Activated naive CD8-positive, alpha-beta T cell treated with anti-CD3 and anti-CD28 coated beads for 36 hours (primary cell): ENCODE measurements at places on chromosomes 7 and 10.

DNA sequence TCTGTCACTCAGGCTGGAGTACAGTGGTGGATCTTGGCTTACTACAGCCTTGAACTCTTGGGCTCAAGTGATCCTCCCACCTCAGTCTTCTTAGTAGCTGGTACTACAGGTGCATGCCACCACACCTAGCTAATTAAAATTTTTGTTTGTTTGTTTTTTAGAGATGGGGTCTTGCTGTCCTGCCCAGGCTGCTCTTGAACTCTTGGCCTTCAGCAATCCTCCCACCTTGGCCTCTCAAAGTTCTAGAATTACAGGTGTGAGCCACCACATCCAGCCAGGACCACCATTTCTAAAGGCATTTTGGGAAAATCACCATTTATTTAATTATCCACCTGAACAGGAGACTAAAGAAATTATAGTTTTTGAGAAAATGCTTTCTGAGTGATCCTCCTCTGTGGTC lies 252.3 kb downstream of the PRPF18 start:
- no peak for DNase-seq

- no peak for DNase-seq
Observed at GRCh38 chr10:106502641-106503040, 661.9 kb downstream of the SORCS1 start.

DNA sequence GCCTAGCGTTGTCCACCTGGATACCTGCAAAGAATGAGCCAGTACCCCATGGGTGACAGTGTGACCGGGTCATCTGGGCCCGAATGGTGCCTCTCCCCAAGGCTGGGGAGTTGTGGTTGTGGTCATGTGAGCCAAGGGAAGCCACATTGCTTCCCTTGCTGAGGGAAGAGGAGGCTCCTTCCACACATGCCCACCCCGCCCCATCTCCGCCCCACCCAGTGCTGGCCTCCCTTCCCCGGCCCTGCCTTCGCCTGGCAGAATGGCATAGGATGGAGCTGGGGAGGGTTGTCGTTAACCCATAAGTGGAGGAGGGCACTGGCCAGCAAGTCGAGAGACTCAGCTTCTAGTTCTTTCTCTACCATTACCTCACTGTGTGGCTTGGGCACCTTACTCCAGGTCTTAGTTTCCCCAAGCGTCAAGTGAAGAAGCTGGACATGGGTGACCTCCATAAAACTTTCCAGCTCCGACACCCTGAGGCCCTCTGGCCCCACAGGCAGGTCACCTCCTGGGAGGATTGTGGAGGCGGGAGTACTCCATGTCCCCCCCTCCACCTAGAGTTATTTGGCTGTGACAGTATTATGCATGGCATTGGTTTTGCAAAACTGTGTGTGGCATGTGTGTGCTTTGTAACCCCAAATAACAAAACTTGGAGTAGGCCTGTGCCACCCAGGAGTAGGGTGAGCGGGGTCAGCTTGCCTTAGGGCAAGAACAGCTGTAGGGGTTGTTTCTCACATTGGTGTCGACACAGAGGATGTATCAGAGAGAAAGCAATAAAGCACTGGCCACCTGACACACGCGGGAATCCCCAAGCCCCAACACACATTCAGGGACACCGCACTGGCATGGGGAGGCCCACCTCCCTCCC lies 90.5 kb upstream of the MACROH2A2 start:
- DNase-seq: no peak

DNA sequence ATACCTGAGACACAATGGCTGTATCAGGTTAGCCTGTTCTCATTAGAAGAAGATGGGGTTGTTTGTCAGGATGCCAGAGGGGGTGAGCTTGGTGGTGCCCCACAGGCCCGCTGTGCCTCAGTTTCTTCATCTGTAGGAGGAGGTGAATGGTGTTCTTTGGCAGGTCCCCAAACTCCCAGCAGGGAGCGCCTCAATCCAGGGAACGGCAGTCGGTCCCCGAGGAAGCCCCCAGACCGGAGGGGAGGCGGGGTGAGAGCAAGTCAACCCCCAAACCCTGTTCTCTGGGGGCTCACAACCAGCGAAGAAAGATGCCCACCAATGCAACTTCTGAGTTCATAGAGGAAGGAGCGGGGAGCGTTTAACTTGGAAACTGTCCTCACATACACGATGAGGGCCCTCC lies 16.0 kb downstream of the C10orf105 start:
- no peak for DNase-seq

DNA sequence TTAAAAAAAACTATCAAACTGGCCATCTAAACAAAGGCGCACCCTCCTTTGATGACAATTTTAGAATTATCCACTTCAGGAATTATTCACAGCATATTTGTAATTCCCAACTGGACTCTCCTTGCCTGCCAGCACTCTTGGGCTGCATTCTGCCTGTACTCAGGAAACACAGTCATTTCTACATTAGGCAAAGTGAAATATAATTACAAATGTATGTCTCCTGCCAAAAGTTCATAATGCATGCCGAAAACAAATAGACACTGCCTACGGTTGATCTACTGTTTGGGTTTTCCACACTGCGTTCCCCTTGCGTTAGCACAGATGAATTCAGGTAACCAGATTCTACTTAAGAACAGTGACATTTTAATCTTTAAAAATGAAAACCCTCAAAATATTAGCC lies 1.9 kb downstream of the HGF start:
- DNase-seq: no peak

DNA sequence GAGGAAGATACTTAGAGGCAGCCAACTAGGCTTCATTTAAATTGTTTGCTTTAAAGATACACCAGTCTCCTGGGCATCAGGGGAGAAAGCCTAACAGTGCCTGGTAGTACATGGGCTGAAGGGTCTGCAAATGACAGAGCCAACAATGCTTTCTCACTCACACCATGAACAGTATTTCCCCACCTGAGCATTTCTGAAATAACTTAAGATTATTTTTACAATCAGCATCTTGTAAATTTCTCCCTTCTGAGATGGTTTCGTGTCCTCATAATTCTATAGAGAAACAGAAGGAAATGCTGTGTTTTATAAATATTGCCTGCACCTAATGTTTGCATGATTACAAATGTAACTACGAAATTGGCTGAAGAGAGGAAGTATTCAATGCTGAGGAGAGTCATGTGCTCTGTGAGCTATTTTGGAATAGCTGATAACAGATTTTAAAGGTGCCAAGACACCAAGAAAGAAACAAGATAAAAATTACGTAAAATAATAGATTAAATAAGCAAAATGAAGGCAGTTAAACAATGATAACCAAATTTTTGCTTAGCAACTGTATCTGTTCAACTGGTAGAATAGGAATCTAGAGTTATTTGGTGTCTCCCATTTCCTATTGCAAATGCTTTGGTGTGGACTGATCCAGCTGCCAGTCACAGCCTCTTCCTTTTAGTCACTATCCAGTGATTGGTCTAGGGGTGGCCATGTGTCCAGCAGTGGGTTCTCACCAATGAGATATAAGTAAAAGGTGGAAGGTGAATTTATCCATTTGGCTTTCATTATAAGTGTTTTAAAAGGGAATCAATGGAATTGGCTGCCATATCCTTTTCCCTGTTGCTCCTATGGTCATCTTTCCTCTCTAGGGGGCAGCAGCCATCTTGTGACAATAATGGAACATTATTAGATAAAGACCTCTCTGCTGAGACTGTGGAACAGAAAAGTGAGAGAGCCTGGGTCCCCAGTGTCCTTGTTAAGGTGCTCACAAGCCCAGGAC lies 167.9 kb upstream of the SLC26A5 start:
- no peak for DNase-seq

DNA sequence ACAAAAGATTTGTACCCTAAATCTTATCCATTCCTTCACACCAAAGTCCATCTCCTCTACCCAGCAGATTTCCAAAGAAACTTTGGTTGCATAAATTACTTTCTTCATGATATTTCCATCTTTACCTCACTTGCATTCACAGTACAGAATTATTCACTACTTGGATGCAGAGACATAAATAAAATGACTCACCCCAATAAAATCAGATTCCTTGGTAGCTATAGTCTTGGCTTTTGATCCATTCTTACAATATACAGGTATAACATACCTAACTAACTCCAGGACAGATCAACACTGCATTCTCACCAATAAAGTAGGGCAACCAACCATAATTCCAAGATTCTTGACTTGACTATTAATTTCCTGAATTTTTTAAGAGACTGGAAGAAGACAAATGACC lies 815.1 kb downstream of the MAGI2 start:
- DNase-seq: no peak

GRCh38 chr7:116692401-116693308 lies 20.7 kb downstream of the MET start:
- no peak for DNase-seq

- DNase-seq: no peak
Observed at GRCh38 chr7:514651-515598, 4.7 kb downstream of the PDGFA start.

GRCh38 chr10:23457632-23458417 lies 18.9 kb downstream of the OTUD1 start:
- DNase-seq: no peak

GRCh38 chr7:50273870-50274269 lies 30.6 kb upstream of the IKZF1 start:
- no peak for DNase-seq

GRCh38 chr7:28807396-28807994 lies 150.6 kb downstream of the TRIL start:
- no peak for DNase-seq

DNA sequence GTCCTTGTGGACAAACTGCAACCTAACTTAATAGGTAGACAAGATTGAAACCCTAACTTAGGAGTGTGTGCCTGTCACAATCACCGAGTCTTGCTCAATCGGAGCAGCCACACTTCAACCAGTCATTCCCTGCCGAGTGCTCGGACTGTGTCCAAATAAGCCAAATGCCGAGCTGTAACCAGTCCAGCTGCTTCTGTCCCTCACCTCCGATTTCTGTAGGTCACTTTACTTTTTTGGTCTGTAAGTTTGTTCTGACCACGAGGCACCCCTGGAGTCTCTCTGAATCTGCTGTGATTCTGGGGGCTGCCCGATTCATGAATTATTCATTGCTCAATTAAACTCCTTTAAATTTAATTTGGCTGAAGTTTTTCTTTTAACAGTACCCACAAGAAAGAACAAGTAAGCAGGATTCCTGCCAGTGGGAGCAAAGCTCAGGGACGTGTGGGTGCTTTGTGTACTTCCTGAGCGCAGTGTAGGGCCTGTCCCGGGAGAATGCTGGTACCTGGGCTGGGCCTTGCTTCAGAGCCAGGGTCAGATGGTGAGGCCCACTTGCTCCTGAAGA lies 140.1 kb downstream of the ACTR3B start:
- DNase-seq: no peak

- DNase-seq: no peak
Observed at GRCh38 chr10:14624600-14624999, 150.1 kb downstream of the FAM107B start.

DNA sequence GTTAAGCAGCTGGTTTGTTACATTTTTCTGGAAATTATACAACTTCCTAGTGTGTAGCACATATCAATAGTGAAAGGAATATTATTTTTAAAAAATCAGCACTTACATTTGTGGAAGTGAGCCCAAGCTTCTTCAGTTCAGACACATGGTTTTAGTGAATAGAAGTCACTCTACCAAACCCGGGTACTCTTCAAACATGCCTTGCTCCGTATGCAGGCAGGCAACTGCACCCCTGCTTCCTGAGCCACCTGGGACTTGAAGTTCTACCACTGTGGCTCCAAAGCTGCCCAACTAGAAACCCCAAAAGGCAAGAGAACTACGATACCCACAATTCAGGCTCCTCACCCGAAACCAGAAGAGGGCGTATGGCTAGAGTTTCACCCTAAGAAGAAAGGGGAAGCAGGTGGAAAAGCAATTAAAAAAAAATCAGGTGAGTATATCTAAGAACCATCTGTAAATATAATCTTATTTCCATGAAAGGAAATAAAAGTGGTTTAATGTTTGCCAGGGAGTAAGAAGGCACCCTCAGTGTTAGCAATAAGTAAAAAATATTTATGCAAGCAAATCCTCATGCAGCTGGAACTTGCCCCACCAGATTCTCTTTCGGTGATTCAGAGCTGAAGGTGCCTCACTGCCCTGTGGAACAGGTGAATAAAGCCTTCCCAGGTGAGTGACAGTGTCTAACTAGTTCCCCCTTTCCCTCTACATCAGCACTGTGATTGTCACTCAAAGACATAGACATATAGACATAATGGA lies at the start of gene MACC1:
MACC1 (minus strand) TSS at position 192 of the 756 bp plus-strand sequence. CDS start 55,522 bp downstream, outside the sequence.
- peak; percentile 6 for DNase-seq

GRCh38 chr10:1199897-1200721 lies 143.9 kb downstream of the WDR37 start:
- DNase-seq: no peak

GRCh38 chr7:28378574-28379149 lies 33.7 kb upstream of the CREB5 start:
- no peak for DNase-seq

GRCh38 chr7:87223666-87224065 lies 4.1 kb upstream of the TMEM243 start:
- DNase-seq: no peak

DNA sequence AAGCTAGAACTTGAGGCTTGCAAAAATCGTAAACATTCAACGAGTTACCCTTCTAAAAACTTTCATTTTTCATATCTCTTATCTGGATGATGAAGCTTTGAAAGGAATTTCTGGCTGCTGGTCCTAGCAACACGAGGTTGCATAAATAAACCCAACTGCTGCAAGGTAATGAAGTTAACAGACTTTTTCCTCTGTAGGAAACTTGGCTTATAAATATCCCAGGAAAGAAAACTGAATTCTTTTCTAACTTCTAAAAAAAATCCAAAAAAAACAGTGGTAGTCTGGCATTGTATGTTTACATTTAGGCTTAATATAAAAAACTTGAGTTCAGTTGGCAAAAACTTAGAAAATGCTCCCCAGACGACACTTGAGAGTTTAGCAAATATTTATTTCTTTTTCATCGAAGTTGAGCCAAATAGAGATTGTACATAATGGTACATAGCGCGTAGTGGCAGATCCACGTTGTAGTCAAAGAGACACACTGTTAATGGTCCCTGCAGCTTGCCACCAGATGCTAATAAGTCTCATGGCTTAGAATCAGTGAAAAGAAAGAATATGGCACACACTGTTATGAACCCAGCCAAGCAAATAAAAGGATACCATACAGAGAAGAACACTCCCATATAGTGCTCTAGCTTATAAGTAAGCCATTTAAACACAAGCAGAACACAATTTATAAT lies 200.3 kb upstream of the PCLO start:
- no peak for DNase-seq

- no peak for DNase-seq
Observed at GRCh38 chr10:127880557-127880956, 12.2 kb downstream of the CLRN3 start.

DNA sequence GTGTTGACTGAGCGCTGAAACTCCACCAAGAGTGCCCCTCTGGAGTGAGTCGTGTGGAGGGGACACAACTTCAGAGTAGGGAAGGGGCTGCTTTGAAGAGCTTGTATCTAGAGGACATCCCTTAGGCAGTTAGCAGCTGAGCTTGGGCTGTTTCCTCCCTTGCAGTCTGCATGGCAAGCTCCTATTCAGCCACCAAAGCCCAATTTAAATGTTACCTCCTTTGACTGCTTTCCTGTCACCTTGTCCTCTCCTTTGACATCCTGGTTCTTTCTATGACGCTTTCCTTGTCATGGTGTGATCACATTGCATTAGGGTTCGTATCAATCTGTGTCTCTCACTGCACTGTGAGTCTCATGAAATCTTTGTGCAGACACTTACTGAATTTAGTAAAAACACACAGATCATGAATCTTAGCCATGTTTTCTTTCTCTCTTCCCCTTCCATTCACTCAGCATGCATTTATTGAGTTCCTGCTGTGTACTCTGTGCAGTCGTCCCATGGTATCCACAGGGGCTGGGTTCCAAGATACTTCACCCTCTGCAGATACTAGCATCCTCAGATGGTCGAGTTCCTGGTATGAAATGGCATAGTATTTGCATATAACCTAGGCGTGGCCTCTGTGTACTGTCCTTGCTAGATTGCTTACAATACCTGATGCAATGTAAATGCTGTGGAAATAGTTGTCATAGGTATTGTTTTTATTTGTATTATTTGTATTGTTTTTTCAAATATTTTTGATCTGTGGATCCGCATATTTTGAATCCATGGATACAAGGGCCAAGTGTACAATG lies 228.5 kb downstream of the CCDC3 start:
- DNase-seq: no peak
